ENCODE measurements at places on chromosomes 11 and 22.

- no peak for DNase-seq
These were observed 377.3 kb downstream of the TBC1D22A start for GRCh38 chr22:47139790-47140119.

- DNase-seq: no peak
These were observed 13.8 kb downstream of the TSPAN32 start for GRCh38 chr11:2315395-2316168.

GRCh38 chr11:17605651-17606122 lies 58.6 kb downstream of the OTOG start:
- no peak for DNase-seq

DNA sequence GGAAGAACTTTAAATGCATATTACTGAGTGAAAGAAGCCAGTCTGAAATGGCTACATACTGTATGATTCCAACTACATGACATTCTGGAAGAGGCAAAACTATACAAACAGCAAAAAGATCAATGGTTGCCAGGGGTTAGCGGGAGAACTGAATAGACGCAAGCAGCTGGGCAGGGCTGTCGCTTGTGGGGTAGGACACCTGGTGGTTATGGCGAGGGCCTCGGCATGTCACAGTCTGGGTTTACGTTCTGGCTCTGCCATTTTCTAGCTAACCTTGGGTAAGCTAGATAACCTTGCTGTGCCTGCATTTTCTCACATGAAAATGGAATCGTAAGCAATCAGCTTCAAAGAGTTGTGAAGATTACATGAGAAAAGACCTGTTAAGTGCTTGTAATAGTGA lies 55.2 kb upstream of the SYT13 start:
- DNase-seq: no peak

- DNase-seq: no peak
These were observed 82.8 kb upstream of the HMGXB4 start for GRCh38 chr22:35174401-35175038.

DNA sequence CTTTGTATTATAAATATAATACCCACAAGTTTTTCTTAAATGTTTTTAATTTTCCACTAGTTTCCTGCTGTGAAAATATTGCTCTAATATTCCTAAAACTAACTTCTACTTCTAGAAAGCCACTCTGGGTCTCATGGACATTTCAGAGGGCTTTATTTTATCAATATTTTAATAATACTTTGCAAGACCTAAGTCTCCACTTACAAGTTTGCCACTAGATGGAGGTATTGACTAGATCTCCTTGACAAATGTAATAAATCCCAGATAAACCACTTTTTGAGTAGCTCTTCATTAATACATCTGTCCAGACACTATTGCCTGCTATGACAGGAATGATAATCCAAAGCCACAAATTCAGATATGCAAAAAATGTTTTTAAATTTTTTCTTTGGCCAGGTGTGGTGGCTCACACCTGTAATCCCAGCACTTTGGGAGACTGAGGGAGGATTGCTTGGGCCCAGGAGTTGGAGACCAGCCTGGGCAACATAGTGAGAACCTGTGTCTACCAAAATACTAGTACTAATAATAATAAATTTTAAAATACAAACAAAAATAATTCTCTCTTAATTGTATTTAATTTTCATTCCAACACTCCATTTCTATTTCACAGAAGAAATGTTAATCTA lies 3.5 kb upstream of the ACAT1 start:
- no peak for DNase-seq

DNA sequence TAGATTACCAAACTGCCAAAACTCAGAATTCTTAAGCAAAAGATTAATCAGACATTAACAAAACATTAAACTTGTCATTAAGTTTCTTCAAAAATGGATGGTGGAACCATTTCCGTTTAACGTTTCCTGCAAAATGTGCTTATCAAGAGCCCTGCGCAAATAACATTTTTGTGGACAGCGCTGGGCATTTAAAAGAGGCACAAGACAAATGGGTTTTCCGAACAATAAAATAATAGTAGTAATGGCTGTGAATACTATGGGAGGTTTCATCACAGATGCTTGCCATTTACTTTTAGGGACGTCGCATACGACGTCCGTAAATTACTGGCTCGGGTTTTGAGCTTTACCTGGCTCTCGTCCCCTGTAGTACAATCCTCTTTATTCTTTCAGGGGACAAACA lies 1.1 kb downstream of the NPAT start:
- no peak for DNase-seq

DNA sequence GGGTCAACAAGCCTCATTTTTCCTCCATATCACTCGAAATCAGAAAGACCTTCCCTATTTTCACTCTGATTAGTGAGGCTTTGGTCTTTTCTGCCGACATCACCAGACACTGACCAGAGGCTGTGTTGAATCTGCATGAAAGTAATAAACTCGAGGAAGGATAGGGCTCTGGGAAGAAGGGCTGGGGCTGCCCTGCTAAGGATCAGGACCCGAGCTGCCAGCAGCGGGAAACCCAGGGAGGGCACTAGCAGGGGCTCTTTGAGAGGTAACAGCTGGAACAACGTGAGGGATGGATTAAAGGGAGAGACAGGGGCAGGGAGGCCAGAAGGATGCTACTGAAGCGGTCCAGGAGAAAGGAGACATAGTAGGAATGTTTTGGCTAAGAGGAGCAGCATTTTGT lies 377.5 kb upstream of the NARS2 start:
- DNase-seq: no peak

- DNase-seq: no peak
These were observed 8.0 kb downstream of the PAFAH1B2 start for GRCh38 chr11:117152066-117152465.

DNA sequence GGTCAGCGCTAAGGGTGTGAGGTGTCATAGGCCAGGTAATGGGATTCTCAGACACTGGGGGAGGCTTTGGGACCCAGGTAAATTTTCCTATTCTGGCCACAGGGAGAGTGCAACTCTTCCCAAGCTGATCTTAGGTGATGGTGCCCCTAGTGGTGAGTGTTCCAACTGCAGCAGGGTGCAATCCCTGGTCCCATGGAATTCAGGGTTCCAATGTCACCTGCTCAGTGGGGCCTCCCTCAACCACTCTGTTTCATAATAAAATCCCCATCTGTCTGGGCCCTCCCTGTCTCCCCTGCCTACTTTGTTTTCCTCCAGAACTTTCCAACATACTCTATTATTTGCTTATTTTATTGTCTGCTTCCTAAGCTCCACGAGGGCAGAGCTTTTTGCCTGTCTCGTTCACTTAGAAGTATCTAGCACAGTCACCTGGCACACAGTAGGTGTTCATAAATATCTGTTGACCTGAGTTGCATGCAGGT lies 2.9 kb upstream of the SGSM1 start:
- peak; percentile 45 for DNase-seq

- no peak for DNase-seq
These were observed 63.7 kb downstream of the DSCAML1 start for GRCh38 chr11:117733316-117733715.

DNA sequence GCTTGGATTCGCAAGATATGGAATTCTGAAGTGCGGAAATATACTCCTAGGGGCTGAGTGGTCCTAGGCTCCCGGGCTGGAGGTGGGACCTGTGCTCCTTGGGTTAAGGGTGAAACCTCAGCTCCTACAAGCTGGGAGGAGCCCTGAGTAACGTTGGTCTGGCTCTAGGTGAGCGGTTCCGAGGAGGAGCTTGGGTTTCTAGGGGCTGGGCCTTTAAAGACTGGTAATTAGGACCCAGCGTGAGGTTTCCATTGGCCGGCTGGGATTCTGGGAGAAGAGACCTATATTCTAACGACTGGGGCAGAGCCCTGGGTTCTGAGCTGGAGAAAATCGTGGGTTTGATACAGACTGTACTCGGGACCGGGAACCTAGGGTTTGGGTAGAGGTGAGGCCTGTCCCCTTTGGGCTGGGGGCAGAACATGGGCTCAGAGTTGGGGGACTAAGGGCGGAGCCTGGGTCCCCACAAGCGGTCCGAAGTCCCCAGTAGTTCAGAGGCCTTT lies 882 bp upstream of the MAP4K2 start:
- no peak for DNase-seq

DNA sequence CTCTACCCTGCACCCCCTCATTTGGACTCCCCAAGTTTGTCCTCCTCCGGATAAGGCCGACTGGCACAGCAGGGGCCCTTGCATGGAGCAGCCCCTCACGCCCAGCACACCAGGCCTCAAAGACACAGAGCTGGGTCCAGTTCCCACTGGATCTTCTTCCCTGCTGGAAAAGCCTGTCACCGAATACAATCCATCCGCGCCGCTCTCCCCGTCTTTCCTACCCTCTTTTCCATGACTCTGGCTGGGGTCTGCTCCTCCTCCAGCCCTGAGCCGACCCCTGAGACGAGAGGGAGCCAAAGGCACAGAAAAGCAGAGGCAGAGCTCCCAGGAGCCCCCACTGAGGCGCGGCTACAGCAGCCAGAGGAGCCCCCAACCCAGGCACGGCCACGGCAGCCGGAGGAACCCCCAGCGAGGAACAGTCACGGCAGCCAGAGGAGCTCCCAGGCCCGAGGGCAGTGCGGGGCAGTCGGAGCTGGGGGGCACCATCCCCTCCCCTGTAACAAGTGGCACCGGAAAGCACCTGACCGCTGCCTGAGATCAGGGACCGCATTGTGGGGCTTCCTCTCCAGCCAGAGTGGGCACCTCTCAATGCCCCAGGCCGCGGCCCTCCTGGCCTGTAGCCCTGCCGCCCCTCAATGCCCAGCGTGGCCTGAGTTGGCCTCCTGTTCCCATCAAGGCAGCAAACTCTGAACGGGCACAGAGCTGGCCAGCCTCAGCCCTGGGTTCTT lies 12.0 kb downstream of the ALG12 start:
- DNase-seq: no peak

GRCh38 chr11:45897556-45897955 lies 9.5 kb downstream of the FREY1 start:
- DNase-seq: no peak

DNA sequence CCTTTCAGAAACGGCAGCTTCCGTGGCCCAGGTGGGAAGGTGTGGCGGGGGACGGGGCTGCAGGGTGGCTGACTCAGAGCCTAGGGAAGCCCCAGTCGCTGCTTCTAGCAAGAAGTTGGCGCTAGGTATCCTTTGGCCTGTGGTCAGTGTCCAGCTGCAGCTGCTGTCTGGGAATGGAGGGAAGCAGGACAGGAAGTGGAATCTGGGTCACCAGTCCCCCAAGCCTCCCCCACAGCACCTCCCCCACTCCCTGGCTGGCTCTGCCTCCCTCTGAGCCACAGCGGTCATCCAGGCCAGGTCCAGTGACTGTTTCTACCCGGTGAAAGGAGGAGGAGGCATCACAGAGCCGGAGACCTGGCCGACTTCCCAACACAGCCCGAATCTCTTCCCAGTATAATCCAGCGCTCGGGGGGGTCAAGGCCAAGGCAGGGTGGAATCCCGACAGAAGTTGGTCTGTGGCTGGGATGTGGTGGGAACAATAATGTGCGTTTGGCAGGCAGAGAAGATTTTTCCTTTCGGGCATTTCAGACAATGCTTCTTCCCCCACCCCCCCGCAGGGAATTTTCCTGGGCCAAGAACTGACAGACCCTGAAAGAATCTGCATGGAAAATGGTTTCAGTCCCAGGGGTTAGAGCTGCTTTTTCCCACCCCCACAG lies 45.1 kb downstream of the C11orf96 start:
- no peak for DNase-seq

DNA sequence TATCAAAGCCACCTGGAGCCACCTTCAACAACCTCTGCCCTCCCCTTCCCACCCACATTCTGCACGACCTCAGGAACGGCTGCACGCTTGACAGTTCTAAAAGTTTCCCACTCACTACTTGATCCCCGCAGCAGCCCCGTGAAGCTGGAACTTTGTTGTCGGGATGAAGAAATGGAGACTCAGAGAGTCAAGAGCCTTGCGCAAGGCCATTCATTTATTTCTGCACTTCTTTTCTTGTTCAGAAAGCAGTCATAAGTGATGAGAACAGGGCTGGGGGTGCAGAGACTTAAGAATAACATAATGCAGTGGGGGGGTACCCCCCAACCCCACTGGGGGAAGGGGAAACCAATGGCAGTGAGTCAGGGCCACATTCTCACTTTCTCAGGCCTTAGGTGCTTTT lies 2.2 kb upstream of the ZFTA start:
- no peak for DNase-seq

DNA sequence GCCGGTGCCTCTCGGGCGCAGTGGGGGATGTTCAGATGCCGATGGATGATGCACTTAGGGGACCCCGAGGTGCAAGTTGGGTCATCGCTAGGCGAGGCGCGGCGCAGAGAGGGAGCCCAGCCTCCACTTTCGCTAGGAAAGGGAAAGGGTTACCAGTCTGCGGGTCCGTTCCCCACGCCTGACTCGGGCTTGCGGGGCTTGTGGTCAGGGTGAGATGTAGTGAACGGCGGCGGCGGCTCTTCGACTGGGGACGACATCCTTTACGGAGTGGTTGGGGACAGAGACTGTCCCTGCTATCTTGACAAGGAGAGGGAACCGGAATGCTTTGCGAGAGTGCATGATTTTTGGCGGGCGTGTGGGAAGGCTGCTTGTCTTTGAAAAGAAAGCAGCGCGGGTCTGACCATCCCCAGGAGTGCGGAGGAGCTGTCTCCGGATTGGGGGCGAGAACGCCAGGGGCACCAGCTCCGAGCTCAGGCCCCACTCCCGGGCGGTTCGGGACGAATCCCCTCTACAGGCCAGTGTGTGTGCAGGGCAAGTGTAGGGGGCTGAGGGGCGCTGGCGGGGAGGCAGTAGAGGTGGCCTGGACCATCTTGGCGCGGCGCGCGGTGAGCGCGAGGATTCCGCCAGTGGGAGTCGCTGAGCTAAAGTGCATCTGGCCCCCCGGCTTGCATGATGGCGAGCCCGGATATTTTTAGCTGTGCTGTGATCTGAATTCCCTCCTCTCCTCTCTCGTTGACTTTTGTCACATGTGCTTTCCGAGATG lies 1.1 kb downstream of the FAT3 start:
- DNase-seq: no peak

DNA sequence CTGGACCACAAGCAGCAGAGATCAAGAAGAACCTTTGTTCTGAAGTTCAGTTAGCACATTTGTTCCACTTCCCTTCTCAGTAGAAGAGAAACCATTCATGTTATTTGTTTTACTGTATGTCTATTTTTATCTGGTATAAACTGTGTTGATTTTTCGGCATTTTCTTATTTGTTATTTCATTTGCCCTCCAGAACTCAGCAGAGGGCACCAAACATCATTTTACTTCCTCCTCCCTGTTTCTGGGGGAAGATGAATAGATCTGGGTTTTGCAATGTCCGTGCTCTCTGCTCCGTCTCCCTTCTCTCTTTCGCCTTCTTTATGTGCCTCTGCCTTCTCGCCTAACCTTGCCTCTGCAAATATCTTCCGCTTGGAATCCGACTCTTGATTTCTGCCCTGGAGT lies 366.9 kb downstream of the NTM start:
- DNase-seq: no peak

DNA sequence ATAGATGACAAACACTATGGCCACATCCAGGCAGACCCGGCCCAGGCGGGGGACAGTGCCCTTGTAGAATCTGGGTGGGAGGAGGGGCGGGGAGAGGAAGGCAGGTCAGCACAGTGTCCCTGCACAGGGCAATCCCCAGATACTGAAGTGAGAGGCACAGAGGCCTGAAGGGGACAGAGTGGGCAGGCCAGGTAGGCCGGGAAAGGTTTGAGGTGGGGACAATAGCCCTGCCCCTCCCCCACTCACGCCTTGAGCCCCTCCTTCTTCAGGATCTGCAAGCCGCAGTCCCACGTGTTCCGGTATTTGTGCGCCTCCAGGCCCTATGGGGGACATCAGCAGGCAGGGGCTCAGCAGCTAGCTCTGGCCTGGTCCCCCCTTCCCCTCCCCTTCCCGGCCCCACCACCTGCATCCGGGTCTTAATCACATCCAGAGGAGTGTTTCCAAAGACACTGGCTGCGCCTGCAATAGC lies 2.3 kb downstream of the SLC25A1 start:
- DNase-seq: no peak

GRCh38 chr11:80843266-80843974 lies 1402.6 kb upstream of the TENM4 start:
- no peak for DNase-seq

GRCh38 chr22:23218053-23218866 lies 38.0 kb downstream of the BCR start:
- no peak for DNase-seq

All from activated naive CD4-positive, alpha-beta T cell (primary cell).